Heart left ventricle (tissue), 16 donors: ENCODE measurements at places on chromosomes 2 and 18.

GRCh38 chr18:64519201-64519600, 370.3 kb upstream of the LINC00305 start:
- DNase-seq, result no peak

- no peak for DNase-seq
These were observed 1300.5 kb upstream of the DDX18 start for GRCh38 chr2:116513991-116514390.

DNA sequence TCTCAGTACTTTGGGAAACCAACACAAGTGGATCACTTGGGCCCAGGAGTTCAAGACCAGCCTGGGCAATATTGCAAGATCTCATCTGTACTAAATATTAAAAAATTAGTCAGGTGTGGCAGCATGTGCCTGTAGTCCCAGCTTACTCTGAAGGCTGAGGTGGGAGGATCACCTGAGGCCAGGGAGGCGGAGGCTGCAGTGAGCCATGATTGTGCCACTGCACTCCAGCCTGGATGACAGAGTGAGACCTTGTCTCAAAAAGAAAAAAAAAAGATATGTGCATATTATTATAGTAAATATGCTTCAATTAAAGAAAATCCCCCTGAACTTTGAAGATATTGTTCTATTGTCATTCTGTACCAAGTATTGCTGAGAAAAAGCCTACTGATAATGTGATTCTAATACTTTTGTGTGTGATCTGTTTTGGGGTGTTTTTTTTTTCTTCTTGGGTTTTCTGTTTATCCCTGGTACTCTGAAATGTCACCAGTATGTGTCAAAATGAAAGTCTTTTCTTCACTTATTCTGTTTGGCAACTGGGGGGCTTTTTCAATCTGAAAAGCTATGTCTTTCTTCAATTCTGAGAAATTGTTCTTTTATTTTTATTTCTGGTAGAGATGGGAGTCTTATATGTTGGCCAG, 13.2 kb downstream of the NEURL3 start:
- no peak for DNase-seq

GRCh38 chr2:38026846-38027245, 49.1 kb downstream of the CYP1B1 start:
- no peak for DNase-seq

- DNase-seq, result no peak
These were observed 692.3 kb downstream of the LRP1B start for GRCh38 chr2:141438536-141438935.

GRCh38 chr2:114949228-114949804, 506.9 kb downstream of the DPP10 start:
- DNase-seq, result no peak

- DNase-seq, result no peak
These were observed 13.1 kb upstream of the LGALSL start for GRCh38 chr2:64440843-64441242.

GRCh38 chr2:234881413-234882241, 70.2 kb upstream of the SH3BP4 start:
- peak; percentile 85 for DNase-seq

- no peak for DNase-seq
These were observed 13.8 kb upstream of the TMEM200C start for GRCh38 chr18:5909125-5909524.

GRCh38 chr2:42854207-42854818, 61.9 kb upstream of the HAAO start:
- peak; percentile 78 for DNase-seq

DNA sequence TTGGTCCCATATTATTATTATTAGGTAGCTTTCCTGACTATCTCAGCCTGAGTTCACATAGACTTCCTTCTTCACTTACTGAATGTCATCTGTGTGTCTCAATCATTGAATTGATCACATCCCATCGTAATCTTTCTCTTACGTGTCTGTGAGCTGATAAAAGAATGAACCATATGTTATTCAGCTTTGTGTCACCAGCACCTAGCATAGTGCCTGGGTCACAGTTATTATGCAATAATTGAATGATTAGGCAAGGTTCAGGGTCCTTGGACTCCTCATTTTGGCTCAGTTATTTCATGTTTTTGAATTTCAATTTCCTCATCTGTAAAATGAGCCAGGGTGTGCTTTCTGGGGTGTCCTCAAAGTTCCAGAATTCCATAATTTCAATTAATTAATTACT, 107.2 kb downstream of the ZEB2 start:
- no peak for DNase-seq

DNA sequence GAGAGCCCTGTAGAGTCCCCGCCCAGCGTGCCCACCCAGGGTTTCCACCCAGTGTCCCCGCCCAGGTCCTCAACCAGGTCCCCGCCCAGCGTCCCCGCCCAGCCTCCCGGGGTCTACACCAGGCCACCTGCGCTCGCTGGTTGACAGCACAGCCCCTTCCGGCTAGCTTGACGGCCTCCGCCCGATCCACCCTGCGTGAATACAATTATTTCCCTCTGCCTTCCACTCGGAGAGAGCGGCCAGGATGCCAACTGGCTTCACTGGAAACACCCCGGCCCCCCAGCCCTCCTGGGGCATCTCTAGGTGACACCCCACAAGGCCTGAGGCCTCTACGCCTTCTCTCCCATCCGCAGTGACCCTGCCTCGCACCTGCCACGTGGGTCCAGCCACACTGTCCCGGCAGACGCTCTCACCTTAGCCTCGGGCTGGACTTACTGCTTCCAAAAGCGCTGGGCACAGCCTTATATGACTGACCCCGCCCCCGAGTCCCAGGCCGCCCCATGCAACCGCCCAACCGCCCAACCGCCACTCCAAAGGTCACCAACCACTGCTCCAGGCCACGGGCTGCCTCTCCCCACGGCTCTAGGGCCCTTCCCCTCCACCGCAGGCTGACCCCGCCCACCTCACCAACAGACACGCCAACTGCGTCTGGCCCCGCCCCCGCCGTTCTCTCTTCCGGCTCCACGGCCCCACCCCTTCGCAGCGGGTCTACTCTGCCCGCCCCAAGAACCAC, 188.1 kb downstream of the LAMA1 start:
- DNase-seq, result no peak

GRCh38 chr2:27811768-27812167, 40.2 kb downstream of the MRPL33 start:
- DNase-seq, result no peak

GRCh38 chr2:25160376-25160775, 8.0 kb downstream of the POMC start:
- no peak for DNase-seq

- DNase-seq, result no peak
These were observed 51.9 kb downstream of the TSHZ1 start for GRCh38 chr18:75262511-75262910.

DNA sequence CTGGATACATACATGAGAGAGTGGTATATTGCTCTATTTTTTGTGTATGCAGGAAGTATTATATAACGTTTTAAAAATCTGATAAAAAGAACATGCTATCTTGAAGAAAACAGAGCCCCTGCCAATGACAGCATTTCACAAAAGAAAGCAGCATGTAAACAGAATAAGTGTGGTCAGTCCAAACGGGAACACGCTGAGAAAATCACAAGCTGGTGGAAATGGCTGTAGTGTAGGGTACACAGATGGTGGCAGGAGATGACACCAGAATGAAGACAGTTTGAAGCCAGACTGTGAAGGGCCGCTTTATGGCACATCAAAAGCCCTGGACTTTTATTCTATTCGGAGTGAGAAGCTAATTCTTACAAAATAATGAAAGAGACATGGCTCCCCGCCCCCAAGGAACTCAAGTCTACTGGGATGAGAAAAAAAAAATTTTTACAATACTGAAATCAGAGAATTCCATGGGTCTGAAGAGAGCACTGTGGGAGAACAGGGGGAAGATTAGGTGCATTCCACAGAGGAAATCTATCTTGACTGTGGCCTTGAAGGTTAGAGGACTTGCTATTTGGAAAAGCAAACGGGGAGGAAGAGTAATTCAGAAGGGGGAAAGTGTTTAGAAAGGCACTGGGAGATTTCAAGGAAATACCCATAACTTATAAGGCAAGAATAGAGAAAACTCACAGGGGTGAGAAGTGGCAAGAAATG, 217.7 kb upstream of the SMAD7 start:
- no peak for DNase-seq

GRCh38 chr2:238523158-238524110, 96.7 kb downstream of the ASB1 start:
- DNase-seq, result no peak

DNA sequence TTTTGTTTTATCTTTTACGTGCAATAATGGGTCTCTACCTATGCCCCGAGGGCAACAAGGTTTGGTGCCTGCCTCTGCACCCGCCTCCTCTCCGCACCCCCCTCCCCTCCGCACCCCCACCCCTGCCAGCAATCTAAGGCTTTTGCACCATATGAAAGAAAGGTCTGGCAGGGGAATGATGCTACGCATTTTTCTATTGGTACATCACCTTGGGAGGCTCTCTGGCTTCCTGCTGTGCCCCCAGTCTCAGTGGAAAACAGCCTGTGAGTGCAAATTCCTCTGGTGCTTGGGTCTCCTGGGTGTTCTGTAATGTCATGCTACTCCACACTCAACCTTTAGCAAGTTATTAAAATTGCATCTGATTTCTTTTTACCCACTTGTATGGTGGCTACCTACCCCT, 161.3 kb upstream of the SMAD7 start:
- DNase-seq, result no peak
